ENCODE measurements at places on chromosomes 7 and 10.

DNA sequence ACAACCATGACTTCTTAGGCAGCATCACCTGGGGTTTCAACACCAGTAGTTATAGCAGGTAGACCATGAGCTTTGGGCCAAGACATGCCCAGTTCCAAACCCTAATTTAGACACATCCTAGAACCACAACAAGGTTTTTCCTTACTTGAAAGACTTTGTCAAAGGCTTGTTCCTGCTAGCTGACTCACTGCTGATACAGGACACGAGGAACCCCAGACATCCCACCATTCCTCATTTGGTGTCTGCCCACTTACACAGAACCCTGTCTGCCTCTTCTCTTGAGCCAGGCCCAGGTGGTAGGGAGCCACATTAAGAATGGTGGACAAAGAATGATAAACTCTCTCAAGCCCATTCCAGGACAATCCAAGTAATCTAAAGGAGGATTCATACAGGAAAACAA lies 109.0 kb downstream of the CCDC71L start:
- no peak for DNase-seq

DNA sequence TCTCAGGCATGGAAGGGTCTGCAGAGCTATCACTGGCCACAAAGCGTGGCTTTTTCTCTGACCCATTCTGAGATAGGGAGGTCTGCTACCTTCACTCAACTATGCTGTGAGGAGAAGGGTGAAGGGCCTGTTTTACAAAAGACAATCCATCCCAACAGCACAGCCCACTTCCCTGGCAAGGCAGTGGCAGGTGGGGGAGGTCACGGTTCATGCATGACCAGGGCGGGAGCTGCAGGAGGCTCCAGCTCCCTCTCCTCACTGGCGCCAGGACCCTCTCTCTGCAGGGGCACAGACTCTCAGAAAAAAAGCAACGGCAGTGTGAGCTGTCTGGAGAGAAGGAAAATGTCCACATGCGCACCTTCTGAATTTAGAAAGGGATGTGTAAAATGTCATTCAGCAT lies 28.5 kb downstream of the GRB10 start:
- DNase-seq: no peak

GRCh38 chr7:92461027-92462003 lies 14.0 kb downstream of the GATAD1 start:
- peak; percentile 9 for DNase-seq

DNA sequence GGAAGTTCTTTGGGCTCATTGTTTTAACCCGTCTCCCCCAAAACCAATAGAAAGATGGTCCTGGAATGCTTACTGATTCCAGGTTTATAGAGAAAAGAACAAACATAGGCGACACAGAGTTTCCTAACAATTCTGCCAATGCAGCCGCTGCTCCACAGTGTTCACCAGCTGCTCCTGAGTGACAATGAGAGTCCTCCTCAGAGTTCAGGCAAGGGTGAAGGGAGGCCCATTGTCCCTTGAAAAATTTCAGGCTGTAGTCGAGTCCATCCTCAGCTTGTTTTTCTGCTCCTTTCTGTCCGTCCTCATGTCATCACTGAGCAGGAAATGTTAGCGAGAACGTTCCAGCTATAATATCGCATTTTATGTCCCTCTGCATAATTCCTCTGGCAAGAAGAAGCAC lies 537.6 kb downstream of the TCERG1L start:
- no peak for DNase-seq

- DNase-seq: no peak
Observed at GRCh38 chr7:7156663-7157062, 25.7 kb upstream of the C1GALT1 start.

- DNase-seq: no peak
Observed at GRCh38 chr10:88330174-88330573, 252.9 kb downstream of the RNLS start.

- DNase-seq: no peak
Observed at GRCh38 chr7:100629117-100629716, 12.1 kb downstream of the TFR2 start.

GRCh38 chr10:101158459-101159058 lies 27.5 kb downstream of the TLX1 start:
- no peak for DNase-seq

DNA sequence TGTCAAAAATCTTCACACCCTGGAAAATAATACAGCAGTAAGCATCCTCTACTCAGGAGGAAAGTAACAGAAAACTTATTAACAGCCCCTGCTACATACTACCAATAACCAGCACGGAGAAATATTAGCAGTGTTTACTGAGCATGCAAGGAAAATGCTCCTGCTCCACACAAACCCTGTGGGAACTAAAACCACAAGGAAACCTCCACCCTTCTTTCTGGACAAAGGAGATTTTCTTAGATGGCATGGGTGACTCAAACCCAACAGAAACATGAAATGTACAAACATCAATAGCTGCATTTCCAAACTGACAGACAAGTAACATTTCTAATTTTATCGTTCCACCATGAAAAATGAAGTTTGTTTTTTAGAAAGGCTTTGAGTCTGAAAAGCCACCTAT lies 113.4 kb downstream of the VPS41 start:
- no peak for DNase-seq

GRCh38 chr7:131774419-131775220 lies 218.2 kb upstream of the PODXL start:
- no peak for DNase-seq

DNA sequence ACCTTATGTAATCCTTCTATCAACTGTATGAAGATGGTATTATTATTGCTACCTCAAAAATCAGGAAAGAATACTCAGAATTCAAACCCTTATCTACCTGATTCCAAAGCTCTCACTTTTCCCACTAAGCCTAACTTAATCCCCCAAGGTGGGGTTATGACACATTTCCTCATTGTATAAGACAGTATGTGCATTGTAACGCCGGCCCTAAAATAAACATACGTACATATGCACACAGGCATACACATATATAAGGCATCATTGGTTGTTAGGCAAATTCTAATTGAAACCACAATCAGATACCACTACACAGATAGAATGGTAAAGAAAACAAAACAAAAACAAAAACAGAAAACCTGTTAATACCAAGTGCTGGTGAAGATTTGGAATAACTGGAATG lies 556.5 kb downstream of the INHBA start:
- DNase-seq: no peak

GRCh38 chr10:113557903-113558321 lies 5.1 kb downstream of the HABP2 start:
- no peak for DNase-seq

DNA sequence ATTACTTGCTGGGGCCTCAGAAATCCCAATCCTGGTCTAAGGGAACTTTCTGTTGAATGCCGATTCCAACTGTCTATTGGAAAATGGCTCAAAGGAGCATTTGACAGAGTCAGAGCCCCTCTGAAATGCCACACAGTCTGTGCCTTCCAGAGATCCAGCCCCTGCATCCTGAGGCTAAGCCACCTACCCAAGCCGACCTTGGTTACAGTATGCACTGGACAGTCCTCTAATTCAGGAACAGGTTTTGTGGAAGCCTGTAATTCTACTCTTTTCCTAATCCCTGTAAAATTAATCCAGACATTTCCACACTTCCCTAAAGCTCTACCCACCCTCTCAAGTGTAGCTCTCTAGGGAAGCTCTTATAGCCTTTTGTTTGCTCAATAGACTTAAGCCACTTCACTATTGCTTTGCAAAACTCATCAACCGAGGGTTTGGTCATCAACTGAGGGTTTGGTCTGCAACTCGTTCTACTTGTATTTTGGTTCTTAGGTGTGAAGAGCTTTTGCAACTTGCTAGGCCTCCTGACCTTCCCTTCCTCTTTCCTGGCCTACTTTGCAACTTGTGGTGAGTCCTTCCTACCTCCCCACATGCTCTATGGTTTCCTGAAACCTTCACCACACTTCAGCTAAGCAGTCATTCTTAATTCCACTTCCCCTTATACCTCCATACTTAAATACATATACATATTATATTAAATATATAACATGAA lies 364.8 kb downstream of the SFMBT2 start:
- DNase-seq: no peak

- DNase-seq: no peak
Observed at GRCh38 chr10:782751-783648, 93.5 kb upstream of the DIP2C start.

DNA sequence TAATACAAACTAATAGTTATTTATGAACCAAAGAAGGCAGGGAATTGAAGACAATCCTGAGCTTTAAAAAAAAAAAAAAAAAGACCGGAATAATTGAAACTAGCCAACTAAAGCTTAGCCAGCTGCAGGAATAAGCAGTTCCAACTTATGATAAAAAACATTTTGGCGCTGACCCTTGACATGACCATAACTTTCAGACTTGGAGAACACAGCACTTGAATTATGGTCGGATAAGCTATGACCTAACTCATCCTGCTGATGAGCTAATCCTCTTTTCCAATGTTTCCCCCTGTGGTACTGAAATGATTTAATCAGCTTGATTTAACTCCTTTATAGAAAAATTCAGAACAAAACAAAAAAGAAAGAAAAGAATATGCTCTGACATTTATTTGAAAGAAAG lies 181.8 kb downstream of the DGKB start:
- no peak for DNase-seq

GRCh38 chr7:28411876-28412662 lies at the start of gene CREB5:
Gene CREB5 (plus strand): TSS chr7:28412518. CDS start chr7:28412915, 397 bp downstream.
- no peak for DNase-seq
